ENCODE measurements at places on chromosomes 1 and 21.

GRCh38 chr1:55854911-55855310 lies 639.7 kb upstream of the USP24 start:
- DNase-seq = no peak

DNA sequence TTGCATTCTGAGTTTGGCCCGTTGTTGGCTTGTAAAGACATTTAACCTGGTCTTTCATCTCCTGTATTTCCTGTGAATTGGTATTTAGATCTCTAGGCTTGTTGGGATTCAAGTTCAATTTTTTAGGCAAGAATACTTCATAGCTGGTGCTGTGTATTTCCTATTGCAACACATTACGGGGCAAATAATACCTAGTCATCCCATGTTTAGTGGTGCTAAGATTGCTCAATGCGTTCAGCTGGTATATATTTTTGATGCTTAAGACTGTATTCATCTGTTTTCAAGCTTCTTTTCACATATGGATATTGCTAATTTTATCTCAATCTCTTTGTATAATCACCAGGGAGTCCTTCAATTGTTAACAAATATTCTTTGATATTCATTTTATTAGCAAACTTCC lies 87.5 kb upstream of the ZBTB18 start:
- no peak for DNase-seq

- DNase-seq = no peak
These were observed 111.9 kb upstream of the KAZN start for GRCh38 chr1:14486401-14487201.

DNA sequence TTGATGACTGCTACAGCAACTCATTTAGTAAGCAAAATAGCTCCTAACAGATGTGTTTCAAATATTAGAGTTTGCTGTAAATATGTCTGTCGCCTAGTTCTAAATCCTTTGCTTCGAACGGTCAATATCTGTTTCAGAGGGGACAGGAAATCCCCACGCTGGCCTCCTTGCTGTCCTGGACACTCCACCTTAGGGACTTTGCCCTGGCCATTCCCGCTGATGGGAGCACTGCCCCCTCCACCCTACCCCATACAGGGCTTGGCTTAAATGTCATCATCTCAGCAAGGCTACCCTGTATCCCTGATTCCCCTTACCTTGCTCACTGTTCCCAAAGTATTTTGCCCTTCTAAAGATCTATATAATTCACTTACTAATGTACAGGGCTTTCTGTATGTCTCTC lies 86.1 kb upstream of the HIVEP3 start:
- no peak for DNase-seq

GRCh38 chr1:218848009-218848408 lies 325.7 kb upstream of the LYPLAL1 start:
- no peak for DNase-seq

DNA sequence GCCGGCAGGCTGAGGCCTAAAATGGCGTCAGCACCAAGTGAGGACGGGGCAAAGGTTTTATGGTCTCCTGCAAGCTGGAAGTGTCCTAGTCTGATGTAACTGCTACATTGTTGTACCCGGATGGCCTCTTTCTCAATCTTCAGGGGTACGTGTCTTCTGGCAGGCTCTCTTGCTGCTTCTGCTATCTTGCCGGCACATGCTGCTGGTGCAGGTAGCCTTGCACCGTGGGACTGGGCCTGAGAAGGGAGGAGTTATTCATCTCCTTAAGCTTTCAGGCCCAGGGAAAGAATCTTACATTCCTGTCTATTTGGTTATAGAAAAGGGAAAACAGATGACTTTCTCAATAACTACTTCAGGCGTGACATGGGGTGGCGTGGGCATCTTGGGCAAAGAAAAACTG lies 72.2 kb downstream of the ZNF678 start:
- DNase-seq = no peak

- DNase-seq = no peak
These were observed 60.0 kb downstream of the EIF2B3 start for GRCh38 chr1:44926311-44926781.

GRCh38 chr1:76269155-76269554 lies 194.6 kb downstream of the ST6GALNAC3 start:
- no peak for DNase-seq

DNA sequence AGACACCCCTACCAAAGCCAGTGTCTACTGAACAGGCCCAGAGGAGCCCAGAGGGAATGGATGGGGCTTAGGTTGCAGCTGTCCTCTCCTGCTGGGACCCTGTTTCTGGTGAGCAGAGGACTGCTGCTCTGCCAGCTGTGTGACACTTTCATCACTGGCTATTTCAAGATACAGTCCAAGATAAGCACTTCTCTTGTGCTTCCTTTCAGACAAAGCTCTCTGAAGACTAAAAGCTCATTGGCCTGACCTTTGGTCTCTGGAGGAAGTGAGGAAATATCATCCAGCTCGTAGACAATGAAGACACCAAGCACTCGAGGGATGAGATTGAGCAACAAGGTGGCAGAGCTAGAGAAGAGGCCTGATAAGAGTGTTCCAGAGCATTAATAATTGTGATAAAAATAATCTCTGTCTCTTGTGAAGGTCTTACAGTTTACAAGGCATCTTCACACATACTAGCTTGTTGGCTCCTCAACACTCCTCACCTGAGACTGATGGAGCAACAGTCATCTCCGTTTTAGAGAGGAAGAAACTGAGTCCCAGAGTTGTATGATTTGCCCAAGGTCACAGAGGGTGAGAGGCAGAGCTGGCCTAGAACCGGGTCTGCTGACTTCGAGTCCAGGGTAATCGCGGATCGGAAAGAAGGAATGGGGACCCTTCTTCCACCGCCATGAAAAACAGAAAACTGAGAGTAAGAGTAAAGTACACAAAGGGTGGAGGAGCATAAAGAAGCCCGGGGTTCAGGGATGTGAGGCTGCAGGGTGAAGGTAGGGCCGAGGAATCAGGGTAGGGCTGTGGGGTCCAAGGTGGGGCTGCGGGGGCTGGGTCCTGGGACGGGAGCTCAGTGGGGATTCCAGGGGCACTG lies 666 bp downstream of the PAFAH2 start:
- DNase-seq = no peak

GRCh38 chr1:29470087-29470787 lies 233.9 kb downstream of the PTPRU start:
- no peak for DNase-seq

- no peak for DNase-seq
These were observed 28.3 kb upstream of the KCNK2 start for GRCh38 chr1:215054266-215054665.

DNA sequence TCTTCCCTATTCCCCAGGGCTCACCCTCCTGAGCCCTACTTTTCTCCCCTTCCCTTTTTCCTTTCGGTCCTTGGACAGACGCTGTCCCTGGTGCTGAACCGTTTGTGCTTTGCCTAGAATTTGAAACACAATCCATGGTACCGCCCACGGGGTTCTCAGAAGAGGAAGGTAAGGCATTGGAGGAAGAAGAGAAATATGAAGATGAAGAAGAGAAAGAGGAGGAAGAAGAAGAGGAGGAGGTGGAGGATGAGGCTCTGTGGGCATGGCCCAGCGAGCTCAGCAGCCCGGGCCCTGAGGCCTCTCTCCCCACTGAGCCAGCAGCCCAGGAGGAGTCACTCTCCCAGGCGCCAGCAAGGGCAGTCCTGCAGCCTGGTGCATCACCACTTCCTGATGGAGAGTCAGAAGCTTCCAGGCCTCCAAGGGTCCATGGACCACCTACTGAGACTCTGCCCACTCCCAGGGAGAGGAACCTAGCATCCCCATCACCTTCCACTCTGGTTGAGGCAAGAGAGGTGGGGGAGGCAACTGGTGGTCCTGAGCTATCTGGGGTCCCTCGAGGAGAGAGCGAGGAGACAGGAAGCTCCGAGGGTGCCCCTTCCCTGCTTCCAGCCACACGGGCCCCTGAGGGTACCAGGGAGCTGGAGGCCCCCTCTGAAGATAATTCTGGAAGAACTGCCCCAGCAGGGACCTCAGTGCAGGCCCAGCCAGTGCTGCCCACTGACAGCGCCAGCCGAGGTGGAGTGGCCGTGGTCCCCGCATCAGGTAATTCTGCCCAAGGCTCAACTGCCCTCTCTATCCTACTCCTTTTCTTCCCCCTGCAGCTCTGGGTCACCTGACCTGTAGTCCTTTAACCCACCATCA lies 10.4 kb downstream of the BCAN start:
- DNase-seq = no peak

DNA sequence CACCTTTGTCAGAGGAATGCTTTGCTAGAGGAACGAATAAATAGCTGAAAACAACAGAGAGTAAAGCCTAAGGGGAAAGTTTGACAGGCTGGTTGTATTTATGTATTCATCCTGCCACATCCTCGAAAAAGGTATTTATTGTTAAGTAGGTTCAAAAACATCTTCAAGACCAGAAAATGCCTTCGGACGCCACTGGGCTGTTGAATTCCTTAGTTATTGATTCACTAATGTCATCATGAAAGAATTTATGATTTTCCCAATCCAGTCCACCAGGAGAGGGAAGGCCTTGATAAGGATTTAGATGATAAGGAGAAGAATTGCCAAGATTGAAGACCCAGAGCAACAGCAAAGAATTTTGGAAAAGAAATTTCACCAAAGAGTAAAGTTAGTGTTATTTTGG lies 35.2 kb upstream of the MAB21L3 start:
- DNase-seq = no peak

- DNase-seq = no peak
These were observed 56.7 kb upstream of the B3GALT5 start for GRCh38 chr21:39555911-39556590.

DNA sequence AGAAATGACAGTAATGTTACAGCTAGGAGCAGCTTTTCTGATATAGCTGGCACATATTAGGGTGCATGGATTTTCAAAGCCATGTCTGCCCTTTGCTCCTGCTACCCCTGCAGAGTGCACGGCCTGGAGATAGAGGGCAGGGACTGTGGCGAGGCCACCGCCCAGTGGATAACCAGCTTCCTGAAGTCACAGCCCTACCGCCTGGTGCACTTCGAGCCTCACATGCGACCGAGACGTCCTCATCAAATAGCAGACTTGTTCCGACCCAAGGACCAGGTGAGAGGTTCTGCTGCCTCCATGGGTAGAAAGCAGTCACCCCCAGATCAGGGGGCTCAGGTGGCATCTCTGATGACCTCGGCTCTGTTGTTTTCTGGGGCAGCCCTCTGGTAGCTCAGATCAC lies 9.8 kb downstream of the MTARC1 start:
- no peak for DNase-seq

GRCh38 chr1:109985247-109986053 lies 885 bp downstream of the AHCYL1 start:
- no peak for DNase-seq

DNA sequence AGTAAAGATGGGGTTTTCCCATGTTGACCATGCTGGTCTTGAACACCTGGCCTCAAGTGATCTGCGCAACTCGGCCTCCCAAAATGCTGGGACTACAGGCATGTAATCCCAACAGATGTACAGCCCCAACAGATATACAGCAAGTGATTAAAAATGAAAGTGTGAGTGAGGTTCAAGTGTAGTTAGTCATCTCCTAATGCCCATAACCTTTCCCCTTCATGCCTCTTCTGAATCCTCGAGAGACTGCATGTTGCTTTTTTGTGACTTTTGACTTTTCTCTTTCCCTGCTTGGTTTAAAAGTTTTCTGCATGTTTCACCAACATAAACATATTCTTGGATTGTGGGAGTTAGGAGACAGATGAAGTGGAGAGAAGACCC lies 31.2 kb downstream of the KCNK2 start:
- DNase-seq = no peak

DNA sequence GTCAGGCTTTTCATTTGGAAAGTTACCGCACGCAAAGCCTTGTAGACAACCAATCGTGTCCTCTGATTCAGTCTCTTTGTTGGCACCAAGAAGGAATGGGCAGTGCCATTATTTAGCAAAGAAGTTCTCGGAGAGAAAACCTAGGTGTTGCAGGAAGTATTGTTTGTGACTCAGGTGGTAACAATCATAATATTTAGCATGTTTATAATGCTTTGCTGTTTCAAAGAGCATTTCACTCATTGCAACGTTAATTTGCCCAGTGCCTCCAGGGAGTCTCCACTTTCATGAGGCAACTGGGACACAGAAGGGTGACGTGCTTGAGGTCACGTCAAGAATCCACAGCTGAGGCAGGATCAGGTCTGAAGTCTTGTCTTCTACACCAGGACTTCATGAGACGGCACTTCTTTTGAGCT lies 31.4 kb downstream of the STPG1 start:
- no peak for DNase-seq
